Activated CD4-positive, alpha-beta T cell treated with anti-CD3 and anti-CD28 coated beads for 1 hour (primary cell): ENCODE measurements at places on chromosomes 6 and 20.

DNA sequence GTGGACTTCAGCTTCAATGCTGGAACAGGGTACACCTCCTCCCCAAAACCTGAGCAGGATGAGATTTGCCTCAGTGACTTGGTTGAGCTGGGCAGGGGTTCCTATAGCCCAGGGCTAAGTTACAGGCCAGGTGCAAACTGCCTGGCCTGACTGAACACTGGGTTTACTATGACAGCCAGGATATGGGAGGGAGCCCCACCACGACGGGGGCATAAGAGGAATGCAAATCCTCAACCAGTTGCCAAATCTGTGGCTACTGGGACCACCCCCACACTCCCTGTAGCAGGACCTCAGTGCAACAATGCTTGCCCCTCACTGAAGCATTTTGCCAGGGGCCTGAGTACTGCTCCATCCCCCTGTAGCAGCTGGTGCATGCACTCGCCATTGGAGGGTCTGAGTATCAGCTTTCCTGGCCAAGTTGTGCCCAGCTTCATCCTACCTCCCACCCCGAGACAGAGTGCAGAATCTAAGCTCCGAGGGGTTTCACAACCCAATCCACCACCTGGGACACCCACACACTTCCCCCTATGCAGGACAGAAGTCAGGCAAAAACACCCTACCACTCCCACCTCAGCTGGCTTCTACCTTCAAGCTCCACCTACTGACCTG is 27.6 kb downstream of the TREML4 start:
- no peak for DNase-seq

DNA sequence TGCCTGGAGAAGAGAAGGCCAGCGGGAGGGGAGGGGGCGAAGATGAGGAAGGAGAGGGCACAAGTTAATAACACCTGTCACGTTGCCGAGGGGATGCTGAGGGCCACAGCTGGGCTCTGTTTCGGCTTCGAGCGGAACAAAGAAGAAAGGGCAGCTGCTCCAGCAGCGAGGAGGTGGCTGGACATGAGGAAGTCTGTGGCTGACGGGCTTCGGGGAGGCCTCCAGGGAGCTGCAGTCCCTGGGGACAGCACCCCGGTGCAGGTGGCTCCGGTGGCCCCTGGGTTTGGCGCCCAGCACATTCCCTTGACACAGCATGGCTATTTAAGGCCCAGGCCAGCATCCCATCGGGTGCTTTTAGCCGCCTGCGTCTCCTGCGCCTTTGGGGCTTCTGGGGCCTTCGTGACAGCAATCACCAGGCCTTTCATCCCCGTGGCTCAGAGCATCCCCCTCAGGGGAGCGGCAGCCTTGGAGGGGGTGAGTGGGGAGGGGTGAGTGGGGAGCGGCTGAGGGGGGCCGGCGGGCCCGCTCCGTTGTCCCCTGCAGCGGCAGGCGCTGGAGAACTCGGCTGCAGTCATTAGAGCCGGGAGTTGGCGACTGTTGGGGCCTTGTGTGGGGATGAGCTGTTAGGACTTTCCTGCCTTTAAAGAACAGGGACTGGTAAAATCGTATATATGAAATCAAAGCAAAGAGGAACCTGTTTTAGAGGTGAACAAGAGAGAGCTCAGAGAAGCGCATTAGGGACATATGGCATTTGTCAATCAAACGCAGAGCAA is 99.0 kb downstream of the TMEM242 start:
- DNase-seq: no peak

- no peak for DNase-seq
These were observed 429.1 kb downstream of the HTR1B start for GRCh38 chr6:77034161-77034560.

- no peak for DNase-seq
These were observed 215.8 kb upstream of the SMLR1 start for GRCh38 chr6:130611366-130611765.

GRCh38 chr6:107185391-107185970 is 70.2 kb upstream of the BEND3 start:
- DNase-seq: no peak

DNA sequence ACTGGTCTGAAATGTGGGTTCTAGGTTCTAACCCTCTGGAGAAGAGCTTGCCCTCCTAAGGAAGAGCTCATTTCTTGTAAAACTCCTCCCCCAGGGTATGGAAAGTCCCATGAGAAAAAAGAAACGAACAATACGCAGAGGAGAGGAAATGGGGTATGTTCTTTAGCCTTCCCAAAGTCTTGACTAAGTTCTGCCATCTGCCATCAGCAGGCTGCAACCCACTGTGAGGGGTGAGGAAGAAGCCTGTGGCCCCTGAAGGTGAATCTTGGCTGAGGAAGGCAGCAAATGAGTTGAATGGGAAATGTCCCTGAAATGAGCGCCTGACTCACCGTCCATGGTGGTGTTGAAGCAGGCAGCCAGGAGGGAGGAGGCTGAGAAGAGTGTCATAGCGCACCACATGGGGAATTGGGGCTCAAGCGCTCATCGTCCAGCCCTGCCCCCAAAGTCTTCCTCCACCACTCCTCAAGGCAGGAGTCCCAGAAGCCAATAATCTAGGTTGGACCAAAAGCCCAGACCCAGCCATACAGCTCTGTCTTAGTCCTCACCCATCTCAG is 10.4 kb upstream of the MATN4 start:
- no peak for DNase-seq

- DNase-seq: no peak
These were observed 28.2 kb upstream of the NOX3 start for GRCh38 chr6:155483858-155484257.

DNA sequence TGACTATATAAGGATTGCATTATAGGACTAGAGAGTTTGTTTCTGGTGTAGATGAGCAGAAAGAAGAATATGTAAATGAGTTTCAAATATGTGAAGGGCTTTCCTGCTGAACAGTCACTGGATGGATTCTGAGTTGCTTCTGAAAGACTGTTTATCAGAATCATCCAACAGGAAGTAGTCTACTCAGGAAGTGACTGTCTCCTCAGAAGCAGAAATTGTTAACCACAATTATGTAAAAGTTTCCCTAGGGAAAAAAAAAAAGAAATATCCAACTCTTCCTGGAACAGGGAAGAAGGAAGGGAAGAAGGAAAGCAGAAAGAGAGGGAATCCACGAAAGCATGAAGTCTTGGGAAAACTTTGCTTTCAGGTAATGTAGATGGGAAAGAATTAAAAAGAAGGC is 138.9 kb downstream of the TENT5A start:
- no peak for DNase-seq

GRCh38 chr6:75620381-75621304 is 19.0 kb downstream of the SENP6 start:
- DNase-seq: no peak

- no peak for DNase-seq
These were observed 72.9 kb upstream of the DSP start for GRCh38 chr6:7468382-7469081.

- no peak for DNase-seq
These were observed 16.2 kb upstream of the BEND6 start for GRCh38 chr6:56938649-56939191.

GRCh38 chr6:56541030-56541600 is 101.6 kb downstream of the DST start:
- DNase-seq: no peak

DNA sequence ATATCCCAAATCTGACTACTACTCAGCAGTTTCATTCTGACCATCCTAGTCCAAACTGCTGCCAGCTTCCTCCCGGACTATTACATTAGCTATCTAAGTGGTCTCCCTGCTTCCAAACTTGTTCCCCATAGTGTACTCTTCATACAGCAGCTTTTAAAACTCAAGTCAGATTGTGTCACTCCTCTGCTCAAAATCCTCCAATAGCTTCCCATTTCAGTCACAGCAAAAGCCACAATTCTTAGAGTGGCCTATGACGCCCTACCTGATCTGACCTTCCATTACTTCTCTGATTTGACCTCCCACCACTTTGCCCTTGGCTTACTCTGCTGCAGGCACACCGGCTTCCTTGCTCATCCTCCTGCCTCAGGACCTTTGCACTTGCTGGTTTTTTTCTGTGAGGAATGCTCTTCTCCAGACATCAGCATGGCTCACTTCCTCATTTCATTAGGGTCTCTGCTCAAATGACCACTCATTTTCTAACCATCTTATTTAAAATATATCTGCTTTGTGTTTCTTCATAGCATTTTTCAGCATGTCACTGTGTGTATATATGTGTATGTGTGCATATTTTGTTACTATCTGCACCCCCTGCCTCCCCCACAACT is 111.1 kb upstream of the DTNBP1 start:
- DNase-seq: no peak

DNA sequence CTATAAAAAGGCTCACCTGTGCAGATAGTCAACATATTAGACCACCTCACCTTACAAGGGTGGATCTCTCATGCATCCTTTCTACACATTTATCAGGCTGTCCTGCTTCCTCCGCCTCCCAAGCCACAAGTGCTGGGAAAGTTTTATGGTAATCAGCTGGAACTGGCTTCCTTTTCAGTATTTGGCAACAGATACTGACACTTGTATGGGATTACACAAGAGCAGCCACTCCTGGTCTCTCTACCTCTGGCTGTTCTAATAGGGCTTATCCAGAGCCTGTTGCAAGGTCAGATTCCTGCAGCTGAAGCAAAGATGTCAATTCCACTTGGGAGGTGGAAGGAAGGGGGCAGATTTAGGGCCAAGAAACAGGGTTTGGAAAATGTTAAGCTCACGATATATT is 503 bp upstream of the GPLD1 start:
- no peak for DNase-seq

DNA sequence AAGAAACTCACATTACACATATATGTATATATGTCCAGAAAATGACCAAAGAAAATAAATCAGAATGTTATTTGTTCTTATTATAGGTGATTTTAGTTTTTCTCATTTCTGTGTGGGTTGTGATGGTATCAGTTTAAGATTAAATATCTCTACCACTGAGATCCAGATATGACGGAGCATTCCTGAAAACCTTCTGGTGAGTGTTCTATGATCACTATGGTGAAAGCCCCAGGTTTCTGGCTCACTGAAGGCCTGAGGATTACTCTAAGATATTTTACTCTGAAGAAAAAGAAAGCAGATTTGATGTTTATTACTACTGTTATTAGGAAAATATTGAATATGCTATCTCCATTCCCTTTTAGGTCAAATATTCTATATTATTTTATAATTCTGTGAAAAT is 62.8 kb upstream of the L3MBTL3 start:
- no peak for DNase-seq

GRCh38 chr6:156857573-156857972 is 80.4 kb downstream of the ARID1B start:
- no peak for DNase-seq

- no peak for DNase-seq
These were observed 78.3 kb downstream of the CD109 start for GRCh38 chr6:73774311-73774774.

DNA sequence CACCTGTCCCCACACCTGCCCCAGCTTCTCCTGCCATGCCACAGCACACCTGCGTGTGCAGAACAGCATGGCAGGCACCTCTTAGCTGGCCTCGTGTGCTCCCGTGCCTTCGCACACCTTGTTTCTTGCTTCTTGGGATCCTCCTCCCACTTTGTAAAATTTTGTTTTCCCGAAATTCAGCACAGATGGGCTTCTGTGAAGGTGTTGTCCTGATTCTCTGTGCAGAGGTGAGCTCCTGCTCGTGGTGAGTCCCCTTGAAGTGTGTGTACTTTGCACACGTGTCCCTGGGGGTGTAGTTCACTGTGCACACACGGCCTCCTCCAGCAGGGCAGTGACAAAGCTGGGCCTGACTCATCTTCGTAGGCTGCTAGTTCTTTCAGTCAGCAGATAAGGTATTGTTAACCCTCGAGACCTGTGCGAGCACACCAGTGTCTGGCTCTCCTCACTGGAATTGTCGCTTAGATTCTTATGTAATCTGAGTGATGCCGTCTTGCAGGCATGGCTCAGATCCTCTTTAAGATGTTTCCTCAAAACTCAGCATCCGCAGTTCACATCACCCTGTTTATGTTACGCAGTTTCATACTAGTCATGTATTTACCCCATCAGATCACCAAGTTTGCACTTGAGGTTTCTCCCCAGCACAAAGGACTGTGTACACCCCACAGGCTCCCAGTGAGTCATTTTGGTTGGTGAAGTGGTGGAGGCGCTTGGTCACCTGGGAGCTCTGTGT is 77.7 kb downstream of the CDYL start:
- no peak for DNase-seq

DNA sequence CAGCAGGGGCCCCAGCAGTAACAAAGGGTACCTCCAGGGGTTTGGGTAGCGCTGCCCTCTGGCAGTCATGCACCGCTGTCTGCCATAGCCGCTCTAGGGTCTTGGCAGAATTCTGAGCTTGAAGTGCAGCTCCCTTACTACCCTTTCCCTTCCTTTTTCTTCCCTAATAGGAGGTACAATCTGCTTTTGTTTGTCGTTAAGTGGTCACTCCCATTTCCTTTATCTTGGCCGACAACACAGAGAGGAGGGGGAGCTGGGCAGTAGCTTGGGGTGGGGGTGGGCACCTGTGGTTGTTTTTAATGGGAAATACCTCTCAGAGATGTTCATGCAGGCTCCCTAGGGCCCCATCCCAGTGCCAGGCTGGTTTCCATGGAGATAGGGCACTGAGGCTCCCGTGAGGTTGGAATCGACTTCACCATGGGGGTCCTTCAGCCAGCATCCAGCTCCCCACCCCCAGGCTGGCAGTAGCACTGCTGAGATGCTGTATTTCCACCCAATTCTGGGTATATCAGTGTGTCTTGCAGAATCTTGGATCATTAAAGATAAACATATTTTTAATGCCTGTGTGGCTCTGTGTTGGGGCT is 18.6 kb downstream of the CCDC167 start:
- no peak for DNase-seq

GRCh38 chr6:167268683-167269280 is 22.3 kb upstream of the UNC93A start:
- no peak for DNase-seq

GRCh38 chr6:14981960-14982359 is 263.9 kb upstream of the JARID2 start:
- DNase-seq: no peak

GRCh38 chr6:105745464-105746129 is 340.5 kb upstream of the PRDM1 start:
- no peak for DNase-seq

DNA sequence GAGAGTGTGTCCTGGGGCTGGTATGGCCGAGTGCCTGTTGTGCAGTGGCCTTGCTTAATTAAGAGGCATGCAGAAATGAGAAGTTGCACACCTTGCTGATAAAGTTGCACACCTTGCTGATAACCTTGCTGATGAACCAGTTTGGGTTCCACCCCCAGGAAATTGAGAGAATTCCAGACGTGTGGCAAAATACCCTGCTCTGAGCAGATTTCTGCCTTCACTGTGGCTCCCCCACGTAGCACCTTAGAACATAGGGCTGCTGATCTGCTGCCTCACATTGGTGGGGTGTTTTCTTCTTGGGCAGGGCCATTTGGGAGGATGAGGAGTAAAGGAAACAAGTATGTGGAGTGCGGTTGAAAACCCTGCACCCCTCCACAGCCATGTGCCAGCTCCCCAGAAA is 22.5 kb upstream of the ADRM1 start:
- DNase-seq: no peak
